SK-N-MC (cell line): ENCODE measurements at places on chromosomes 3 and 15.

GRCh38 chr3:112811917-112812660, 34.6 kb downstream of the CD200R1L start:
- no peak for DNase-seq

GRCh38 chr3:100198579-100199269, 62.1 kb upstream of the TBC1D23 start:
- no peak for DNase-seq

- DNase-seq, result no peak
Measured at GRCh38 chr15:73844356-73844755, 29.0 kb upstream of the TBC1D21 start.

GRCh38 chr3:122112754-122113153, 57.6 kb downstream of the CD86 start:
- DNase-seq, result no peak

DNA sequence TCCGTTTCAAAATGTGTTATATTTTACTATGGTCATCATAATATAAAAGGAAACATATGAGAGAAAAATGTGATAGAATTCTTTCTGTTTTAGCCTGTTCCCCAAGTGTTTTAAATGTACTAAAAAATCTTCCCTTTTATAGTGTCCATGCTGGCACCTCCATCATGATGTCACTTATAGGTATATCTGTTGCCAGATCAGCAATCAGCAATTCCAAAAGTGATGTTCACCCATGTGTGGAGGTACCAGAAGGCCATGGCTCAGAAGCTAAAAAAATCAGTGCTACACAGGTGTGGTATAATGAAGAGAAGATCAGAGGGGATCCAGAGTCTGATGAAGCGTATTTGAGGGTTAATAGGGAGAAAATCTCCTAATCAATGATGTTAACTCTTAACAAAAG, 1.1 kb upstream of the GPR15 start:
- no peak for DNase-seq

GRCh38 chr15:31080591-31081014, 20.9 kb downstream of the TRPM1 start:
- no peak for DNase-seq

GRCh38 chr3:53044371-53044710, 1.5 kb downstream of the SFMBT1 start:
- DNase-seq, result no peak

DNA sequence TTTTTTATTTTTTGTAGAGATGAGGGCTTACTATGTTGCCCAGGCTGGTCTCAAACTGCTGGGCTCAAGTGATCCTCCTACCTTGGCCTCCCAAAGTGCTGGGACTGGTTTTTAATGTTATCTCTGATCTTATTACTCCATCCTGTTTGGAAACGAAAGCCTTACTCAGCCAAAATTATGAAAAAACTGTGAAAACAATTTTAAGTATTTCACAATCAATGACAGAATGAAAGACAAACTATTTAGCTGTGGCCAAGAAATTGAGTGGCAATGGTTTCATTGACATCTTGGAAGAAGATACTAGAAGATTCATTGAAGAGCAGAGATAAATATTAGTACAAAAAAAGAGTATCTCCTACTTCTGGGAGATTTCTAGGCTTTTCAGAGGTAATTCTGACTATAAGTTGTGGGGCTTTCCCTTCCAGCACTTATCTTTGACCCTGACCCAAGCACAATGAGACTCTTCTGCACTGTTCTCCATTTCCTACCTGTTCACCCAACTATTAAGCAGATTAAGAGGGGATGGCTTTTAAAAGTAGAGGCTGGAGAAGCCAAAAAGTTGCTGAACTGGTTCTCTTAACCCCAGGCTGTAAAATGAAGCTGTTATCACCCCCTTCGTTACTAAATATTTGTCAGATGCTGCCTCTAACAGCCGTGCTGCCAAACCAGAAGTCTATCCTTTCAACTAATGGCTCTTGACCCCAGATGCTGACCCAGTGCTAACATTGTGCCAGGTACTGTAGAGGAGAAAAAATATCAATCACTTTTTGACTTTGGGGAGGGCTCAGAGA, 14.2 kb upstream of the SLC25A36 start:
- DNase-seq, result no peak

- no peak for DNase-seq
Measured at GRCh38 chr3:183129243-183129642, 29.9 kb upstream of the MCCC1 start.
